ENCODE measurements at places on chromosomes 1 and 21.

- no peak for DNase-seq
These were observed 20.5 kb downstream of the SYT2 start for GRCh38 chr1:202689493-202690342.

DNA sequence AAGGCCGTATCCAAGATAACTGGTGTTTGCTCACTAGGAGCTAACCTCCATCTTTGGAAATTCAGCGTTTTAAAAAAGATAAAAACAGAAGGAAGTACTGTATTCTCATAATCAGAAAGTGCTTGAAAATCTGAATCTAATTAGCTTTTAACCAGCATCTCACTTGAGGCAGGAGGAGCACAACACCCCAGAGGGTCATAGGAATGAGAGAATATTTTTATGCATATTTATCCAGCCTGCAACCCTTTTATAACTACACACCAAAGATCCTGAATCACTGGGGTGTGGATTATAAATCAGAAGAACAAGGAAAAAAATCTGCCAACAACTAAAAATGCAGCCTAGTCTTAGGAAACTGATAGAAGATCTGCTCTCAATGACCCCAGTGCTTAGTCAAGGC is 68.0 kb upstream of the PTCH2 start:
- no peak for DNase-seq

GRCh38 chr21:33241846-33242245 is 12.1 kb downstream of the IFNAR2 start:
- DNase-seq: no peak

GRCh38 chr1:214416417-214416816 is 135.0 kb downstream of the PTPN14 start:
- DNase-seq: no peak

GRCh38 chr1:204373911-204374310 is 14.2 kb upstream of the PLEKHA6 start:
- no peak for DNase-seq

- no peak for DNase-seq
These were observed 75.7 kb upstream of the KCNJ15 start for GRCh38 chr21:38181096-38181495.

- DNase-seq: no peak
These were observed 574.9 kb downstream of the PTPRU start for GRCh38 chr1:29811247-29811646.

GRCh38 chr1:11559591-11559970 is 80.6 kb downstream of the DISP3 start:
- DNase-seq: no peak

DNA sequence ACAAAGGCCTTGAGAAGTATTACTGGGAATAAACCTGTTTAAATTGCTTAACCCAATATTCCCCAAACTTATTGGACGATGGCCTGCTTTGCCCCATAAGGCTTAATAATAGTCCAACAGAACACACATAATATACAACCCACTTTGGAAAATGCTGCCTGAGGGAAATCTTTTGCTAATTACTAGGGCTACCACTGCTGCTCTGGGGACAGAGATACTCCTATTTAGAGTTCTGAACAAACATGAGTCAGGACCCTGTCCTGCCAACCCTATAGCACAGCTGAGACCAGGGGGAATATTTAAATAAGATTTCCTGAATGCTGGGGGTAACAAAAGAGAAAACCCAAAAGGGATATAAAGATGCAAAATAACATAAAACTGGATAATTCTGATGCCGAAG is 139.1 kb downstream of the BRINP2 start:
- DNase-seq: no peak

GRCh38 chr1:102578804-102579203 is 529.5 kb downstream of the COL11A1 start:
- DNase-seq: no peak

DNA sequence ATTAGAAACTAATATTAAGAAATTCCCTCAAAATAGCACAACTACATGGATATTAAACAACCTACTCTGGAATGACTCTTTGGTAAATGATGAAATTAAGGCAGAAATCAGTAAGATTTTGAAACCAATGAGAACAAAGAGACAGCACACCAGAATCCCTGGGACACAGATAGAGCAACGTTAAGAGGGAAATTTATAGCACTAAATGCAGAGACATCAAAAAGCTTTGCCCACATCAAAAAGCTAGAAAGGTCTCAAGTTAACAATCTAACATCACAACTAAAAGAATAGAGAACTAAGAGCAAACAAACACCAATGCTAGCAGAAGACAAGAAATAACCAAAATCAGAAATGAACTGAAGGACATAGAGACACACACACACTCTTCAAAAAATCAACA is 48.6 kb upstream of the LRRC8B start:
- DNase-seq: no peak

- no peak for DNase-seq
These were observed 98.6 kb downstream of the ZNF281 start for GRCh38 chr1:200311256-200311655.

- no peak for DNase-seq
These were observed 76.7 kb upstream of the TMPRSS2 start for GRCh38 chr21:41584603-41585176.

DNA sequence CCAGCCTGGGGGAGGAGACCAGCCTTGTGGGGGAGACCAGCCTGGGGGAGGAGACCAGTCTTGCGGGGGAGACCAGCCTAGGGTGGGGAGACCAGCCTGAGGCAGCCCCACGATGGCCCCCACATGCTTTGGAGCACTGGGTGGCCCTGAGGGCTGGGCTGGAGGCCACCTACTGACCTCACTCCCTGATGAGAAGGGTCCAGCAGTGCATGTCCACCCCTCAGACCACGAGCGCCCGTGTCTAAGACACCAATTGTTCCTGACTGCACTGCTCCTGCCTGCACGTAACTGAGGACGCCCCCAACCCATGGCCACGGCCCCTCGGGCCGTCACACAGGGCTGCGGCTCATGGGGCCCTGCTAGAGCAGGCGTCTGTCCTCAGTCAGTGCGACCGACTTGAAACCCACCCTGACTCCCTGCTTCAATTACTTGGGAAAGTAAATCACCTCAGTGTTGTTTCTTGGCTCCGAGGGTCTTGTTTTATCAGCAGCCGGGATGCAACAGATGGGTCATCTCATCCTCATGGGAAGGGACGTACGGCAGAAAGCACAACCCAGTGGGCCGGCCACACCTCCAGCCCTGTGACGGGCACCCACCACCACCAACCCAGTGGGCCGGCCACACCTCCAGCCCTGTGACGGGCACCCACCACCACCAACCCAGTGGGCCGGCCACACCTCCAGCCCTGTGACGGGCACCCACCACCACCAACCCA is at the start of gene SPATC1L:
SPATC1L (minus strand) TSS at position 550 of the 715 bp plus-strand sequence. CDS start 1,643 bp downstream, outside the sequence.
- no peak for DNase-seq

- no peak for DNase-seq
These were observed 137.4 kb downstream of the BACH1 start for GRCh38 chr21:29436143-29436542.

GRCh38 chr1:33586106-33586505 is 113.7 kb downstream of the ZSCAN20 start:
- no peak for DNase-seq

DNA sequence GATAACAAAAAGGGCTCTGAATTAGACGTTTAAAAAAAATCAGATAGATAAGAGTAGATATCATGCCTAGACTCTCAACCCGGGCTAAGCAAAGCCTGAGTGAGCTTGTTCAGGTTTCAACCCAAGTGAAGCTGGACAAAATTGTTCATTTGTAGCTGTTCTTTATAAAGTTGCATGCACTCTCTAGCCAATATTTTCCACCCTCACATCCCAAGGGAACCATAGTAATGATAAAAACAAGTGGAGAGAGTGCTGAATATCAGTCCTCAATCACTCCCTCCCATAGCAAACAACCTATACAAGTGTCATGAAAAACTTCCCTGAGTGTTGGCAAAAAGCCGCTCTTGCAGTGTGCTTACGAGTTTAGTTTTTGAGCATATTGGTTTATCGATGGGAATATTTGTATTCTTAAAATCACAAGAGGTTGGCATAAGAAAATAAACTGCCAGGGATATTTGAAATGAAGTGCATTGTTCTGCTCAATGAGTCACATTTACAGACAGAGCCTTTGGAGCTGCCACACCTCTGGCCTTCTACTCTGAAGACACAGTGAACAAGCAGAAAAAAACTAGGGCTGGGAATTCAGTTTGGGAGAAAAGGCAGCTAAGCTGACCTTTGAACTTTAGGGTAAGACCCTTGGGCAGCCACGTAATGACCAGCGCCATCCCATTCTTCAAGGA is 2.2 kb upstream of the CLCA2 start:
- no peak for DNase-seq

DNA sequence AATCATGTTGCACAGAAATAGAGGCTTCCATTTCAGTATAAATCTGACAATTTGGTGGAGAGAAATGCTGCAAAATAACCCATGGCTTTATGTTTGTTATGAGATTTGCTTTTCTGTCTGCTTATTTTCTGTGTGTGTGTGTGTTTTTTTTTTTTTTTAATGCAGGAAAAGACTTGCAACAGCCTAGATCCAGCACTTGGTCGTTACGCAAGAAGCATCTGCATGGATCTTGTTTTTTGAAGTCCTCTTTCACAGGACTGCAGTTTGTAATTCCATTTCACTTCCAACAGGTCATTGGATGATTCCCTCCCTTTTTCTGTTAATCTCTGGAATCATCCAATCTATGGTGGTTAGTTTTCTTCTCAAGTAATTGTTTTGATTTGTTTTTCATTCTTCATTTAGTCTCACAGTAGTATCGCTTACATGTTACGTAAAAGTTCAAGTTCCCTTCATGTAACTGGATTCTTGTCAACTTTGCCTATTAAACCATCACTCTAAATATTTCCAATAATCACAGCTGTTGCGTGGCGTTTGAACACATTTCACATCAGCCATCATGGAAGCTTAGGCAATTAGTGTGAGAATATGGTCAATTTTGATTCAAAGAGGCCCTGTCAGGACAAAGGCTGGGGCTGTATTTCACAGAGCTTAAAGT is 312.9 kb downstream of the NFIA start:
- DNase-seq: no peak

- no peak for DNase-seq
These were observed 70.9 kb upstream of the EDEM3 start for GRCh38 chr1:184825571-184825970.

- DNase-seq: no peak
These were observed 2.2 kb downstream of the S100A2 start for GRCh38 chr1:153563483-153563901.

DNA sequence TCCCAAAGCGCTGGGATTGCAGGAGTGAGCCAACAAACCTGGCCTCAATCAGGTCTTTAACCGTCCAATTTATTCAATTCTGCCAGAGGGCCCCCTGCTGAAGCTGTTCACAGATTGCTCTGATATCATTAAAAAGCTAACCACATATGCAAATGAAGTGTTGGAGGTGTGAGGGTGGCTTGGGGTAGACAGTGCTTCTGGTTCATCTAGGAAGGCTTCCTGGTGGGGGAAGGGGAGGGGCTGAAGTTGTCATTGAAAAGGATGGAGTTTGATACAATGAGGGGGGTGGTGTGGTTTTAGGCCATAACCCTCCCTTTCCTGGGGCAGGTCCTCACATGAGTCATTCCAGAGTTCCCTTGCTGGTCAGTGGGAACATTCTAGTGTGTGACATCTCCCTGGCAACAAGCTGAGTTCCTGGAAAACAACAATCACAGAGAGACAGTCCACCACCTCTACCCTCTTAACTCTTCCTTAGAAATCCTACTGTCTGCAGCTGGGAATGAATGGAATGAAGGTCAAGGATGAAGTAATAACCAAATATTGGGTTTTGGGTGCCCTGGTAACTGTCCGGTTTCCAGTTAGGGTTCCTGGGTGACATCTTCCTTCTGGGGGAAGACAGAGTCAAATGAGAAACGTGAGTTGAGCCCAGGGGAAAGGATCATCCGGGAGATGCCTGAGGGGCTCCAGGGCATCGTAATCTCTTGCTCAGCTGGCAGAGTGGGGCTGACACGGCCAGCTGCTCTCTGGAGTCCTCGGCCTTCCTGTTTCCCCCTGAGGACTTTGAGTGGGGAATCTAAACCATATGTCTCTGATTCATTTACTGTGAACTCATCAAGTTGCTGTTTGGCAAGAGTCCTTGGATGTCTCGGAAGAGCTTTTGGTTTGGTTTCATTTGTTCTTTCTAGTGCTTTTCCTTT is 32.2 kb downstream of the BATF3 start:
- no peak for DNase-seq

- no peak for DNase-seq
These were observed 21.8 kb downstream of the C1orf52 start for GRCh38 chr1:85237613-85238012.

- no peak for DNase-seq
These were observed 65.7 kb downstream of the SDC3 start for GRCh38 chr1:30842697-30843354.

GRCh38 chr1:6278263-6278662 is 17.4 kb upstream of the GPR153 start:
- no peak for DNase-seq

DNA sequence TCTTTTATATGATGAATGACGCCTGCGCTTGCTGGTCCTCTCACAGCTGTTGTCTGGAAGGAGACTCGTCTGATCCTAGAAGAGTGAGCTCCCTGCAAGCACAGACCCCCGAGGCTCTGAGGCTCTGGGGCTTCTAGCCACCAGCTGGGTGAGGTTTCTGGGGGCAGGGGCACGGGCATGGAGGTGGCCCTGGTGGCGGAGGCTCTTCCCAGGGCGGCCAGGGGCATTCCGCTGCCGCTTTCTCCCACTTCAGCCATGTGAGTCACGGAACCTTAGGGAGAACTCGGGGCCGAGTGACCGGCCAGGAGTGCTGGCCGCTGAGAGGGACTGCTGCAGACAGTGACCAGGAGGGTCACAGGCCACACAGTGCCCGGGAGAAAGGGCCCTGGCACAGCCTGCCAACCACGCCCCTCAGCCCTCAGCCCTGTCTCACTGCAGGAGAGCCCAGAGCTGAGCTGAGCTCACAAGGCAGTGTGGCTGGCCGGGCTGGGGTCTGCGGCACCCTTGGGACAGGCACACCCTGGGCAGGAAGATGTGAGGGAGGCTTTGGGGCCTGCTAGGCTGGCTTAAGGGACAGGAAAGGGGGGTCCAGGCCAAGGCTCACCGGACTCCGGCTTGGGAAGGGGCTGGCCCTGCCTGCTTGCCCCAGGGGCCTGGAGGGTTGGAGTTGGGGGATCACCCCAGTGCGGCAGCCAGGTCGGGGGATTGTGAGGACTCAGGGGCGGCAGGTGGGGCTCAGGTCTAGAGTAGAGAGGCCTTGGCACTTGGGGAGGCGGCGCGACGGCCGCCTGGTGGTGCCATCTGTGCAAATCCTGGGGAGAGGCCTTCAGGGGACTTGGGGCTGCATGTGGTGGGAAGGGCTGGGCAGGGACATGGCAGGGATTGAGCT is 35.7 kb downstream of the MORN1 start:
- no peak for DNase-seq

- no peak for DNase-seq
These were observed 18.6 kb downstream of the CD247 start for GRCh38 chr1:167499664-167500101.

DNA sequence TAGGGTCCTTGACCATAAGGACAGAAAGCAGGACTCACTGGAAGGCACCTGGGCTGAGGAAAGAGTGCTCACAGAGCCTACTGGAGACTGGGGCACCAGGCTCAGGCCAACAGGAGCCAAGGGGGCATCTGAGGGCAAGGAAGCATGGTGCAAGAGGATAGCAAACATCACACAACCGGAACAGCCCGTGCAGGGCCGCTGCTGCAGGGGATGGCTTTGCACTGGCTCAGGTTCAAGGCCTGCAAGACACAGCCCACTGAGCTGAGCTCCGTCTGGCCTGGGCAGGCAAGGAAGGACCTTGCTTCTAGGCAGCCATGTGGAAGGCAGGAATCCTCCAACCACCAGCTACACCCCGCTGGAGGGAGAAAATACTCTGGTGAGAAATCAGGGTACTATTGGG is 59.8 kb upstream of the KIF26B start:
- DNase-seq: no peak

- no peak for DNase-seq
These were observed 135.1 kb upstream of the PTGFR start for GRCh38 chr1:78355656-78356055.

Measured in T-helper 9 cell (primary cell).